ENCODE measurements at places on chromosomes 1 and 21.
A peak's percentile ranks its signal among the peaks of the same experiment; 100 is the strongest.

- DNase-seq: no peak
Measured at GRCh38 chr21:44989537-44989886, 49.7 kb downstream of the SLX9 start.

- peak; percentile 38 for DNase-seq
Measured at GRCh38 chr1:63593303-63593885, at the start of gene PGM1. Gene PGM1 (plus strand): TSS chr1:63593411. CDS start chr1:63593489, 78 bp downstream.

DNA sequence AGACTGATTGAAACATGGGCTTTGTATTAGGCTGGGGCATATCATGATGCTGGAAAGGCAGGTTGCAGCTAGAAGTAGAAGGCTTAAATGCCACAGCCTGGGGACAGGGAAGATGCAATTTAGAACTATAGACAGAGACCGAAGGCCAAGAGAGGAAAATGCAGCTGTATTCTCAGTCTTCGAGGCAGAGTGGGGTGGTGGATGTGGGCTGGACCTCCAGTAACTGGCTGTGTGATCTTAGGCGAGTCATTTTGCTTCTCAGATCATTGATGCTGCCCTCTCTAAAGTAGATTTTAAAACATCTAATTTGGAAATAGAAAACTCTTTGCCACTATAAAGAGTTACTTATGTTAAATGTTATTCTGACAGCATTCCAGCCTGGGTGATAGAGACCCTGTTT lies 17.7 kb upstream of the SH2D2A start:
- no peak for DNase-seq

DNA sequence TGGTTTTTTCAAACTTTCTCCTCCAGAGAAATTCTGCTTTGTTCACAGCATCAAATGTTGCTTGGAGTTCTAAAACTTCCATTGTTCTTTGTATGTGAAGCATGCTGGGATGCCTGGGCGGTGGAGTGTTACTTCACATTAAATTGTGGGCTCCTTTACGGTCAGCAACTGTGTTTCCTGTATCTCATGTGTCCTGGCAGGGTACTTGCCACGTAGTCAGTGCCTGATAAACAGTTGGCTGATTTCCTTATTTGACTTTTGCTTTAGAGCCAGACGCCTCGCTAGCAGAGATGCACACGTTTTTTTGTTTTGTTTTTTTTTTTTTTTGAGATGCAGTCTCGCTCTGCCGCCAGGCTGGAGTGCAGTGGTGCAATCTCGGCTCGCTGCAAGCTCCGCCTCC lies 96.7 kb downstream of the UCK2 start:
- DNase-seq: no peak

DNA sequence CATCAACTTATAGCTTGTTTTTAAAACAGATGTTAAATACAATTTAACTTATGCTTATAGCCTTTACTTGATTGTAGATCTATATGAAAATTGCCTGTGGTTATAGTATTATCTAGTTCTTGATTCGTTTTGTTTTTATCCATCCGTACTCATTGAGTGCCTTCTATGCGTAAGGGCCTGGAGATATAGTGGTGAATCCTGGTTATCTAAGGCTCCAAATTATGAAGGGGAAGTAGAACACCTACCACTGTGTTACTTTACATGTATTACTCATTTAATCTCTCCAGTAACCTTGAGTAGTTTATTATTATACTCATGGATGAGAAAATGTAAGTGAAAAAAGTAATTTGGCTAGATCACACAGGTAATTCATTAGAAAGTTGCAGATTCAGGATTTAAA lies 121.8 kb downstream of the OSBPL9 start:
- DNase-seq: no peak

DNA sequence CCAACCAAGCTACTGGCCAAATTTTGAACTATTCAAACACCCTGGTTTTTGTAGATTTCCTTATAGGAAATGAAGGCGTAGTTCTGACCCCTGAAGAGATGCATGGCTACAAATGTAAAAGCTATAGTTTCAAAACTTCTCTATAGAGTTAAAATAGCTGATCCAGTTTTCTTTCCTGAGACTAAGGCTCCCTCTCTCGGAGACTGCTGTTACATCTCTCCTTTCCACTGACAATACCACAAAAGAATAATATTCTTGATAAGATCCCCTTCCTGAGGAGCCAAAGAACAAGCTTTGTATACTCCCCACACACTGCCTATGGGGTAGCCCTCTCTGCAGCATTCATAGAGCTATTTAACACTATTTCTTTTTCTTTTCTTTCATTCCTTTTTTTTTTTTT lies 6.7 kb upstream of the CFAP126 start:
- DNase-seq: no peak

DNA sequence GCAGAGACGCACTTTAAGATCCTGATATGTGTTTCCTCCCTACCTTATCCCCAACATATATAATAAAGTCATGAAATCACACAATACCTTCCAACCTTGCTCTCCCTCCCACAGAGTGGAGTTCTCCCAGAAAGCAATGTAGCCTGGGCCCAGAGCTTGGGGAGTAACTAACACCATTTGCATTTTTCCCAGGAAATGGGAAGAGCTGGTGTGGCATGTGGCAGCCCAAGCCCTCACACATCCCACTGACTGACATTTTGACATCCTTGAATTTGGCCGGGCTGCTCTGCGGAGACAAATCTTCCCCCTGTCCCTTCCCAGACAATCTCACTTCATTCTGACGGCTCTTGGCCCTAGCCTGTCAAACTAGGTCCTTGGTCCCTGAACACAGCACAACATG lies 37.0 kb upstream of the ATP2B4 start:
- no peak for DNase-seq

GRCh38 chr1:153288634-153289275 lies 24.0 kb downstream of the PGLYRP3 start:
- DNase-seq: no peak

Measured in esophagus squamous epithelium (tissue), 5 donors.